ENCODE measurements at places on chromosomes 1 and 21. TPM values are rescaled to one million over a fixed set of nuclear protein-coding genes. Genes with fewer than 3 reads are reported as not detected.
A peak's percentile ranks its signal among the peaks of the same experiment; 100 is the strongest.

Gene FNDC10
- 1.1 TPM for total RNA-seq

GRCh38 chr21:44867999-44868700 lies 5.3 kb downstream of the PTTG1IP start:
- DNase-seq, result peak; percentile 60

Gene CFHR1
- 0.36 TPM for total RNA-seq

DNA sequence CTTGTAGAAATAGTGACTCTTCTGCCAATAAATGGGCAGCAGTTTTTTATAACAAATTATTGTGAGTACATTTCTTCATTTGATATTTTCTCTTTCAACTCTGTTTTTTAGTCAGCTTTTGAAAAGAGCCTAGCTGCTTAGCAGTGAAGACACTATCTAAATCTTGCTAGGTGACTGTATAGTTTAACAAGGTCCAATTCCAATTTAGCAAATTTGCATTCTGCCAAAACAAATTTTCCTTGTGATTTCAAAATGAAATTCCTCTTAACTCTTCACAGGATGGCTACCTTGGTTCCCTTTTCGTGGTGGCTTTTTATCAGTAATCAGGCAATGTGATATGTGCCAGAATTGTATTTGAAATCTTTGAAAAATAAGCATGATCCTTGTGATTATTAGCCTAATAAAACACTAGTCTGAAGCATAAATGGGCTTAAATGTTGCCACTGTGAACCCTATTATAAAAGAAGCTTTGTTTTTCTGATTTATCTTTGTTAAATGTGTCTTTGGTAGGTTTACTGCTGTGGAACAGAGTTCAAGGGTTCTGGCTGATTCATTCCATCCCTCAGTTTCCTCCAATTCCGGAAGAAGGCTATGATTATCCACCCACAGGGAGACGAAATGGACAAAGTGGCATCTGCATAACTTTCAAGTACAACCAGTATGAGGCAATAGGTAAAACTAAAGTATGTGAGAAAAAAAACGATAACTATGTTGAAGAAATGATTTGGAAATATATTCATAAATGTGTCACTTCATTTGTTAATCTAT lies 12.2 kb downstream of the DNASE2B start:
- no peak for DNase-seq

Gene CHI3L2
- total RNA-seq, result 2.6 TPM

DNA sequence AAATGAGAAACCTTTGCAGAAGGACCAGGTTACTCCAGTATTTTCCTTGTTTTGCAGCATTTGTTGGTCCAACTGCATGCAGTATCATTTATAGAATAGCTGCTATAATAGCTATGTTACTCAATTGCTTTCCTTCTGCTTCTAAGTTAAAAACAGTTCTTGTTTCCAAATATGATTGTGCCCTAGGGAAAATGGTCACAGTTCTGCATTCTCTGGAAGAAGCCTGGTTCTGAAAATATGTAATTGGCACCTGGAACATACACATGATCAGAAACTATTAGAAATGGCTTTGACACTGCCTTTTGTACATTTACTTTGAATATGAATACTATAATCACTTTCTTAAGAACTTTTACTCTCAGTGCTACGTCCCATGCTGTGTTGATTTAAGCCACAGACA lies 33.6 kb downstream of the HENMT1 start:
- DNase-seq, result no peak

DNA sequence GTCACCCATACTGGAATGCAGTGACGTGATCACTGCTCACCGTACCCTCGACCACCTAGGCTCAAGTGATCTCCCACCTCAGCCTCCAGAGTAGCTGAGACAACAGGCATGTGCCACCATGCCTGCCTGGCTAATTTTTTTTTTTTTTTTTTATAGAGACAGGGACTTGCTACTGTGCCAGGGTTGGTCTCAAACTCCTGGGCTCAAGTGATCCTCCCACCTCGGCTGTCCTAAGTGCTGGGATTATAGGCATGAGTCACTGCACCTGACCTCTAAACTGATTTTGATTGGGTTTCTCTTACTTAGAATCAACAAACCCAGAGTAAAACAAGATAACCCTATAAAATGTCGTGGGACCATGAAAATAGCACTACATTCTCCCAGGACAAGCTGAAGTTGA lies 112.0 kb downstream of the UBE2U start:
- DNase-seq, result no peak

DNA sequence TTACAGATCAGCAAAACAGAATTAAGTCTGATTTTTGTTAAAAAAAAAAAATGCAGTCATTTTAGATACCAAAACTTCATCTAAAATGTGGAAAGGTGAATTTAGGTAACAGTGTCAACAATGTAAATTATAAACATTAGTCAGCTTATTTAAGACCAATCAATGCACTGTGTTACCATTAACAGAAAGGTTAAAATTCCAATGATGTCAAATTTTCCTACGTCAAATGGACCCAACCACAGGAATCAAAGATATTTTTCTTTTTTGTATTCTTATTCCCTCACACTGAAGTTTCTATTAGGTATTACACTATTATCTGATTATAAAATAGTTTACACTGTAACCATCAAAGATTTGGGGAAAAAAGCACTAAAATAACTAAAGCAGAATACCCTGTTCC lies 6.5 kb downstream of the ARHGAP29 start:
- DNase-seq, result no peak

GRCh38 chr1:196608390-196609369 lies at the start of gene KCNT2:
Gene KCNT2, minus strand, starts transcription at chr1:196608440. Its CDS starts 131 bp downstream, at chr1:196608309.
- DNase-seq, result peak; percentile 87

DNA sequence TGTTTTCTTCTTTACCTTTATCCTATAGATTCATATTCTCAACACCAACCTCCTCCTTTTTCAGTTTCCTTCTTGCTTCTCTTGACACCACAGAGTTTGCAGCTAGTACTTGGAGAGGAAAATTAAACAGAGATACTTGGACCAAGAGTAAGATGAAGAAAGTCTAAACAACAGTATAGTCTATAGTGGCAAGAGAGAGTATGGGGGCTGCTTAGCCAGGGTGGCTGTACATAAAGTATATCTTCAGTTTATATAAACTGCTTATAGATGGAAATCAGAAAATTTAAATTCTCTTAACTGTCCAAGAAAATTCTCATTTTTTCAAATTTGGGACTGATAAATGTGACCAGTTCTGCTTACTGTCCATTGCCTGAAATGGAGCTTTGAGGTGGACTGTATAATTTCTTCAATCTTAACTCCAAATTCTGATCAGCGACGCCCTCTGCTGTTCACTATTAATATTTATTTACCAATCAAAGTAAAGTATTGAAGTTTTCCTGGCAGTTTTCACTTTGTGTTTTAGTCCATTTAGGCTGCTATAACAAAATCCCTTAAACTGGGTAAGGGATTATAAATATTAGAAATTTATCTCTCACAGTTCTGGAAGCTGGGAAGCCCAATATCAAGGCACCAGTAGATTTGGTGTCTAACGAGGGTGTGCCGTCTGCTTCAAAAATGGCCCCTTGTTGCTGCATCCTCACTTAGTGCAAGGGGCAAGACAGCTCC lies 14.8 kb upstream of the METTL18 start:
- no peak for DNase-seq

DNA sequence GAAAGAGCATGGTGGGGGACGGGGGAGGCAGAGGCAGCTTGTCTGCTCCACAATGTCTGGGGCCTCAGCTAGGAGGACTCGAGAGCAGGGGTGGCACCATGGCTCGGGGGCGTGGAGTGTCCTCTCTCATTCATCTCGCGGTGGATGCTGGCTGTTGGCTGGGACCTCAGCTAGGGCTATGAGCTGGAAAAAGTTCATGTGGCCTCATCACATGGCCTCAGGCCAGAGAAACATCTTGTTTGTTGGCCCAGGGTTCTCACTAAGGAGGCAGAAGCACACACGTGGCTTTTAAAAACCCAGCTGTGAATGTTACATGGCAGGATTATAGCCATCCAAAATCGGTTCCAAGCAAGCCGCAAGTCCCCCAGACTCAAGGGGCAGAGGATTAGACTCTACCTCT lies 6.2 kb upstream of the CENPS start:
- DNase-seq, result peak; percentile 77

- DNase-seq, result no peak
Measured at GRCh38 chr1:24935615-24936484, 5.8 kb upstream of the RUNX3 start.

DNA sequence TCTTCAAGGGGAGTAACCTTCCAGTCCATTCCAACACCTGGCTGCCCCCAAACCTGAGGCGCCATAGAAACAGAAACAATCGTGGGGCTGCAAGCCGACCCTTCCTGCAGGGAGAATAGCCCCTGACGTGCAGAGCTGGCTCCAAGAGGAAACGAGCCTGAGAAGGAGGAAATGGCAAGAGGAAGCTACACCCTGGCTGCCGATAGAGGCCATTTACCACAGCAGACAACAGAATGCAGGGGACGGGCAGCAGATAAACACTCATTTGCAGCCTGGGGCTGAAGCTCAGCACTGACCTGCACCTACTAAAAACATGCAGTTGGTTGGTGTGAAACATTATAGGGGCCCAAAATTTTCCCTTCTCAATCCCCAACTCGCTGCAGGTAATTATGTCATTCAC lies 8.7 kb upstream of the TDRD10 start:
- peak; percentile 75 for DNase-seq

GRCh38 chr1:53966794-53967193 lies 20.6 kb downstream of the LRRC42 start:
- DNase-seq, result no peak

DNA sequence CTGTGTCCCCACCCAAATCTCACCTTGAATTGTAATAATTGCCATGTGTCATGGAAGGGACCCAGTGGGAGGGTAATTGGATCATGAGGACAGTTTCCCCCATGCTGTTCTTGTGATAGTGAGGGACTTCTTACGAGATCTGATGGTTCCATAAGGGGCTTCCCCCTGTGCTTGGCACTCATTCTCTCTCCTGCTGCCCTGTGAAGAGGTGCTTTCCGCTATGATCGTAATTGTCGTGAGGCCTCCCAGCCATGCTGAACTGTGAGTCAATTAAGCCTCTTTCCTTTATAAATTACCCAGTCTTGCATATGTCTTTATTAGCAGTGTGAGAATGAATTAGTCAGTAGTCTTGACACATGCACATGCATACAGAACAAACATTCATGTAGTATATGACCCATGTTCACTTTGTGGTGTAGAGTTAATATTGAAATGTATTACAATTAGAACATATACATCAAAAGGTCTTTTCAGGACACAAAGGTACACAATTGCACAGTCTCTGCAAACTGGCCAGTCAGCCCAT lies 16.9 kb upstream of the IFI16 start:
- DNase-seq, result no peak

DNA sequence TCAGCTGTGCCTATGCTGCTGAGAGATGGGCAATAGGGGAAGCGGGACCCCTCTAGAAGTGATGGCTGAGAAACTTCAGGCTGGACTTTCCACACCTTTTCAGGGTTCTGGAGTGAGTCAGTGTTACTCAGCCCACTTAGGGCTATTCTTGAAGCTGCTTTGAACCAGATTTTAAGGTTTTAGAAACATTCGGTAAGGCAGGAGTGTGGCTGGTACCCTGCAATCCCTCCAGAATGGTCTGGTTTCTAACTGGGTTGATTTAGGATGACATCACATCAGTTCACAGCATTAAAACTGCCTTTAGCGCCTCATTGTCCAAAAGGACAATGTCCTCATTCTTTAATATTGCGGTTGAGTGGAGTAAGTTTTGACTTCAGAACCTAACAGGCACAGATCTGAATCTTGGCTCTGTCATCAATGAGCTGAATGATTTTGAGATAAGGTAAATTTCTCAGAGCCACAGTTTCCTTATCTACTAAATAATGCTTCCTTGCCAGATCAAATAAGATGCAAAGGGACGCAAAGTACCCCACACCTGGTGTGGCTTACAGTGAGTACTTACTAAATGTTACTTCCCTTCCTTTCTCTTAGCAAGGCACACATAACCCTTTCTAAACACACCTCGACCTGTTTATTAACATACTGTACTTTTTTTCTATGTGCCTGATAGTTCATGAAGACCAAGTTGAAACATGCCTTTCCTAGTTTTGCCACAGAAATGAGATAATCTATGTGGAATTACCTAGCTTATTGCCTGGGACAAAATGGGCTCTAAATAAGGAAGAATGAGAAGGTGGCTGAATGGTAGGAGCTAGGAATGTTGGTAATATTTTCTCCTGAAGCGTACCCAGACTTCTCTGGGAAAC lies 209.8 kb downstream of the ROR1 start:
- no peak for DNase-seq

Gene SLC2A5
- 6.1 TPM for total RNA-seq

- no peak for DNase-seq
Measured at GRCh38 chr21:25370311-25370744, 237.0 kb downstream of the MRPL39 start.

GRCh38 chr1:228037401-228038386 lies 30.9 kb downstream of the WNT3A start:
- DNase-seq, result peak; percentile 57

DNA sequence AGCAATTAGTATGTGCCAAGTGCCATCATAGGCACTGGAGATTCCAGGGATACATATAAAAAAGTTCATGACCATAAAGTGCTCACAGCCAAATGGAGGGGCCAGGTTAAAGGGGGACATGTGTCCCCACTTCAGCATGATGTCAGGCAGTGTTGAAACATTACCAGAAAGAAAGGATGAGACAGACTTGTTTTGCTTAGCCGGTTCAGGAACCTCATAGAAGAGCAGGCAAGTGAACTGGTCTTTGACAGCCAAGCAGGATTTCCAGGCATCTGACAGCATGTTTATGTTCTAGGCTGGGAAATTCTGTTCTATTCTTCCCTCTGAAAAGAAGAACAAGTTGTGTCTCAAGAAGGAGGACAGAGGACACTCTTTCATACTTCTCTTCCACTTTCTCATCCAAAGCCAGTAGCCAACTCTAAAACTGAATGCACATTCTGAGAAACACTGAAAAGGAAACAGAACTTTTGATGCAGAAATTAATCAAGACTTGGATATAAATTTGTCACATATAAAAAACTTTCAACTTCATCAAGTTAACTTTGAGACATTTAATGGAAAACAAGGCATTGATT lies 39.7 kb downstream of the GLUL start:
- no peak for DNase-seq

GRCh38 chr1:174262349-174263241 lies 103.3 kb downstream of the RABGAP1L start:
- no peak for DNase-seq

Gene GJA8
- total RNA-seq, result not detected

DNA sequence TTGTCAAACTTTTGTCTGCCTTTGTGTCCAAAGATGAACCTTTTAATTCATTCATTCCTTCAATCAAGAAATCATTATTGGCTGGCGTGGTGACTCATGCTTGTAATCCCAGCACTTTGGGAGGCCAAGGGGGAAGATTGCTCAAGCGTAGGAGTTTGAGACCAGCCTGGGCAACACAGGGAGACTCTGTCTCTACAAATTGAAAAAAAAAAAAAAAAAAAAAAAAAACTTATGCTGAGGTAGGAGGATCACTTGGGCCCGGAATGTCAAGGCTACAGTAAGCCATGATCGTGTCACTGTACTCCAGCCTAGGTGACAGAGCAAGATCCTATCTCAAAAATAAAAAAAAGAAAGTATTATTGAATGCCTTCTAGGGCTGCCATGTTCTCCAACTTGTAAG lies 51.3 kb upstream of the CXADR start:
- DNase-seq, result no peak

DNA sequence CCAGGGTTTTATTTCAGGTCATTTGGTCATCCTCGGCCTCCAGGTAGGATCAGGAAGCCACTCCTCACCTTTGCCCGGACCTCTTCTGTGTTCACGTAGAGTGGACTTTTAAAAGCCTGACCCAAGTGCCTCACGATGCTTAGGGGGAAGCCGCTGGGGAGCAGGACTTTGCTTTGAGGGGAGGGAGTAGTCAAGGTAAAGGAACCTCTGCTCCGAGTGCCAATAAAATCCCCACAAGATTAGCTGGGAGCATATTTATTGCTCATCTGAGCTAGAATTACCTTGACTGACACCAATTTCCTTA lies 603 bp upstream of the DHRS3 start:
- no peak for DNase-seq

- no peak for DNase-seq
Measured at GRCh38 chr1:100511058-100511457, 26.9 kb upstream of the GPR88 start.
